ENCODE measurements at places on chromosomes 11 and 22. TPM values are rescaled to one million over a fixed set of nuclear protein-coding genes. Genes with fewer than 3 reads are reported as not detected.

DNA sequence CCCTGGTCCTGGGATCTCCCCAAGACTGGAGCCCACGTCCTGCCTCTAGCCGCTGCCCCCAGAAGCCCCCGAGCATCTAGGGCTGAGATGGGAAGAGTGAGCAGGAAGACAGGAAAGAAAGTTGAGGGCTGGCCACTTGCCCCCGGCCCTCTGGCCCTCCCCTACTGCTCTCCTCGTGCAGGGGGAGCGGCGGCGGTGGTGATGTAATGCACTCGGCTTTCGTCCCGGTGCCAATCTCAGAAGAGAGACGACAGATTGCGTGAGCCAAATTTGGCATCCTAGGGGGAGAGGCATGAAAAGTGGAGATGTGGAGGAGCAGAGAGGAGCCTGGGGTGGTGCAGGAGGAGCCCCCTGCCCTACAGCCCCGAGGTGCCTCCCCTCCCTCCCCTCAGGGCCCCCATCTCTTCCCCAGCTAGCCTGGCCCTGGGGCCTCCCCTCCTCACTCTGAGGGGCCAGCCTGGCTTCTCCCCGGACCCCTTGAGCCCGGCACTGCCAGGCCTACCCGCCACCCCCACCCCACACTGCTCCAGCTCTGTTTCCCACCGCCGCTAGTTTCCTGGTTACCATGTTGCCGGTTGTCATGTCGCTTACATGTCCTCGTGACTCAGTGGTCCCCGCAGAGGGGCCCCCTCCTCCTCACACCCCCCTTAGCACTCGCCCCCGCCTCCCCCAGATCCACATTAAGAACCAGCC, 2.5 kb downstream of the KCNJ4 start:
- H3K27me3 ChIP-seq, result peaks cover 92% of the 10 kb centered on the region
- DNase-seq, result no peak
- H3K27ac ChIP-seq, result no peak overlapping the region
- no peaks in the 10 kb centered on the region for H3K36me3 ChIP-seq
- H3K4me1 ChIP-seq, result no peaks in the 10 kb centered on the region

DNA sequence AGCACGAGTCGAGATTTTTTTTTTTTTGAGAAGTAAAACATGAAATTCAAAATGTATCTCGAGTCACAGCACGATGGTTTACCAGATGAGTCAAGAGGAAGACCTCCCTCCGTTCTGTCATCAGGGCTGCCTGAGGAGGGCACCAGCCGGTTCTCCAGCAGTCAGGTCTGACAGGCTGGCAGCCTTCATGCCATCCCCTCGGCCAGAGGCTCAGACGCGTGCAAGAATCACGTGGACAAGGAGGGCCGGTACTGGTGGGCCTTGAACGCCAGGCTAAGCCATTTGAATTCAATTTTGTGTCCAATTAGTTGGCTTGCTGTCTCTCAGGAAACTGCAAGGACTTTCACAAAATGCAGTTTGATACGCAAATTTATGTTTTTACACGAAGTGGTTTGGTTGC, 1412.2 kb downstream of the BRD1 start:
- no peak overlapping the region for H3K4me3 ChIP-seq
- H3K36me3 ChIP-seq, result no peaks in the 10 kb centered on the region
- DNase-seq, result no peak
- peaks cover 5% of the 10 kb centered on the region for H3K27me3 ChIP-seq
- H3K4me1 ChIP-seq, result no peaks in the 10 kb centered on the region

DNA sequence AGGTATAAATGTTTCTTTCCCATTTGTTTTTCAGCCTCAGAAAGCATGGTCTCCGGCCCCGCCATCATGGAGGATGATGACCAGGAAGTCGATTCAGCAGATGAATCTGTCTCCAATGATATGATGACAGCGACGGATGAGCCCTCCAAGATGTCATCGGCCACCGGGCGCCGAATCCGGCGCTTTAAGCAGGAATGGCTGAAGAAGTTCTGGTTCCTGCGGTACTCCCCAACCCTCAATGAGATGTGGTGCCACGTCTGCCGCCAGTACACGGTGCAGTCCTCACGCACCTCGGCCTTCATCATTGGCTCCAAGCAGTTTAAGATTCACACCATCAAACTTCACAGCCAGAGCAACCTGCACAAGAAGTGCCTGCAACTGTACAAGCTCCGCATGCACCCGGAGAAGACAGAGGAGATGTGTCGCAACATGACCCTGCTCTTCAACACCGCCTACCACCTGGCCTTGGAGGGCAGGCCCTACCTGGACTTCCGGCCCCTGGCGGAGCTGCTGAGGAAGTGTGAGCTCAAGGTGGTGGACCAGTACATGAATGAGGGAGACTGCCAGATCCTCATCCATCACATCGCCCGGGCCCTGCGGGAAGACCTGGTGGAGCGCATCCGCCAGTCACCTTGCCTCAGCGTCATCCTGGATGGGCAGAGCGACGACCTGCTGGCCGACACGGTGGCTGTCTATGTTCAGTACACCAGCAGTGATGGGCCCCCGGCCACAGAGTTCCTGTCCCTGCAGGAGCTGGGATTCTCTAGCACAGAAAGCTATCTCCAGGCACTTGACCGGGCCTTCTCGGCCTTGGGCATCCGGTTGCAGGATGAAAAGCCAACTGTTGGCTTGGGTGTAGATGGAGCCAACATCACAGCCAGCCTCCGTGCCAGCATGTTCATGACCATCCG, 59.9 kb downstream of the SYT13 start:
- no peak overlapping the region for H3K27ac ChIP-seq
- H3K4me1 ChIP-seq, result no peaks in the 10 kb centered on the region
- H3K36me3 ChIP-seq, result no peaks in the 10 kb centered on the region
- no peaks in the 10 kb centered on the region for H3K27me3 ChIP-seq
- DNase-seq, result no peak
- no peak overlapping the region for H3K4me3 ChIP-seq

DNA sequence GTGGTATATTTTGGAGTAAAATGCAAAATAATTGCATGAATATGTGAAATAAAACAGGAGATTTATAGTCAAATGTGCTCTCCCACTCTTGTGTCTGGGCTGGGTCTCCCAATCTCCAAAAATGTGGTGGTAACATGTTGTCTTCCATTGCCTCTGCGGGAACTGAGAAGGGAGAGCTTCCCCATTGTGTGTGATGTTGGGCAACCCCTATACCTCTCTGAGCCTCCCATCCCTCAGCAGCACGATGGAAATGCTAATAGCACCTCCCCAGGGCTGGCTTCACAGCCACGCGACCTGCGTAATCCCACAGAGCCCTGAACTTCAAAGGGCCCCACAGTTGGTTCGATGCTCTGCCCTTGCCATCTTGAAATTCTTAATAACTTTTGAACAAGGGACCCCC, 72.0 kb downstream of the TP53I11 start:
- H3K4me1 ChIP-seq, result no peaks in the 10 kb centered on the region
- peaks cover 6% of the 10 kb centered on the region for H3K27me3 ChIP-seq
- no peak overlapping the region for H3K27ac ChIP-seq
- H3K4me3 ChIP-seq, result no peak overlapping the region

DNA sequence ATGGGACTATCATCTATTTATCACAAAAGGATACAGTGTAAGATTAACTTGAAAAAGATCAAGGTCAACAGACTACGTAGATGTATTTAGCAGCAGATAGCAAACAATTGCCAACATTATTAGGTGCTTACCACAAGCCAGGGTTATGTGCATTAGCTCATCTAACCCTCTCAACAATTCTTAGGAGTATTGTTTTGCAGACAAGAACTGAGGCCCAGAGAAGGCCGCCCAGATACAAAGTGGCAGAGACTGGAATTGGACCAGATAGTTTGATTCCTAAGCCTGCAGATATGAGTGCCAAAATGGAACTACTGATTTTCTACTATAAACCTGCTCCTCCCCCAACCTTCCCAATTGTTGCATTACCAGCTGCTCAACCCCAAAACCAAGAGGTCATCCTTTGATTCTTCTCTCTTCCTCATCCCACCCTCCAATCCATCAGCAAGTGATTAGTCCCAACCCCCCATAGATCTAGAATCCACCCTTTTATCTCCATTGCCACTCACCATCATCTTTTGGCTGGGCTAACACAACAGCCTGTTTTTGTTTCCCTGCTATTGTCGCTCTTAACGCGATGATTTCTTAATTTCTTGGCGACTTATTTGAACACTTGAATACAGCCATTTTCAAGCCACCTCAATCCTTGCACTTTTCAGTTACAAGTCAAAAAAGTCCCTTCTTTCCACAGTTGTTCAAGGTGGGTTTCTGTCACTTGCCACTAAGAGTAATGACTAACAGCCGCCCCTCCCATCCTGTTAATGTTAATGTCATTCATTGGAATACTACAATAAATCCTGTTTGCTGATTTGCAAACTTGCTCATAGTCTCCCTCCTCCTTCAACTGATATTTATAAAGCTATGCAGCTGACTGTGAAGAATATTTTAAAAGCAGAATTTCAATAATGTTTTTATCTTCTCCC, 2.7 kb downstream of the TMEM123 start:
- DNase-seq, result no peak
- H3K36me3 ChIP-seq, result no peaks in the 10 kb centered on the region
- peak overlapping the region; percentile 24 for H3K27ac ChIP-seq

DNA sequence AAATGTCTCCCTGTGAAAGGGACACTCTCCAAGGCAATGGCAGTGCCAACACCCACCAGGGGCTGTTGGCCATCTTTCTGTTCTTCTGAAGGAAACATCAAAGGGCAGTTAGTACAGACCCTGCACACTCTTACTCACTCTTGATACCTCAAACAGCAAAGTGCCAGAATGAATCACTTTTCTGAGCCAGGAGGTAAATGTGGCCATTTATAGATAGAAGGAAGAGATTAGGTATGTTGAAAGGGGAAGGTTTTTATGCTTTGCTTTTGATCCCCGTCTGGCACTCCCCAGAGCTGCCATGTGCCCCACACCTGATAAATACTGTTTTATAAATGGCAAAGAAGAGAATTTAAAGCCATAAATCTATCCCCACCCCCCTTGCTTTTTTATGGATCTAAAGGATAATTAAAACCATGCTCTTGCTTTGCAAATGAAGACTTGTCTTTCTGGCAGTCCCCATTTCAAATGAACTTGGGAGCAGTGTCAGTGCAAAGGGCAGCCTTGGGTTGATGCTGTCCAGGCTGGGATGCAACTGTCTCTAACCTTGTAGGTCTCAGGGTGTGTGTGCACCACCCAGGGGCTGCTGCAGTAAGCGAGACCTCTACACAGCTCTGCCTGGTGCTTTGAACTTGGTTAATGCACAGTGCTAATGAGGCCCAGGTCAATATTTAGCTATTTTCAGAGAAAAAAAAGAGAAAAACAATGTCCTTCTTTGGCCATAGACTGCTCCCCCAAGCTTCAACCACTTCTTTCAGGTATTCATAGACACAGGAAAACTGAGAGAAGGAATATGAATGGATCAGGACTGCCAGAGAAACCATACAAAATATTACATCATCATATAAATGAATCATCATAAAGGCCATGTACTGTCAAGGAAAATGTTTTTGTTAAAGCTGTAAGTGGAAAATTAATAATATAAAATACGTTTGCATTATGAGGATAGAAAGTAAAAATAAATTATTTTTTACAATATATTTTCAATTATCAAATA, 207.5 kb downstream of the ETS1 start:
- no peaks in the 10 kb centered on the region for H3K4me1 ChIP-seq
- DNase-seq, result no peak
- H3K27ac ChIP-seq, result no peak overlapping the region
- no peak overlapping the region for H3K4me3 ChIP-seq
- no peaks in the 10 kb centered on the region for H3K36me3 ChIP-seq

DNA sequence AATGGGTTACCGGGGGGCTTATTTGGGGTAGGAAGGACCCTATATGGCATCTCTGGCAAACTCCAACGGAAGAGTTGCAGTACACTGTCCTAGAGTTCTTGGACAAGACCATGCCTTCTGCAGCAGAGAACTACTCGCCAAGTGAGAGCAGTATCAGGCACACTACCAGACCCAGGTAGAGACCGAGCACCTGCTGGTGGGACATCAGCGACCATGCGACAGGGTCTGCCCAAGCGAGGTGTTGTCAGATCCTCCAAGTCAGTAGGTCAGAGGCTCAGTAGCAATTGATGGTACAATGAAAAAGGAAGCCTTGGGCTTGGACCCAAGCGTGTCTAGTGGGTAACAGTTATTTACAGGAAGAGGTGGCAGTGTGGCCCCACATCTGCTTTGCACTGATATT, 3.1 kb upstream of the CHKB start:
- H3K27ac ChIP-seq, result no peak overlapping the region
- peaks cover 16% of the 10 kb centered on the region for H3K4me1 ChIP-seq
- DNase-seq, result no peak
- H3K27me3 ChIP-seq, result no peaks in the 10 kb centered on the region
- no peak overlapping the region for H3K4me3 ChIP-seq
- no peaks in the 10 kb centered on the region for H3K36me3 ChIP-seq

DNA sequence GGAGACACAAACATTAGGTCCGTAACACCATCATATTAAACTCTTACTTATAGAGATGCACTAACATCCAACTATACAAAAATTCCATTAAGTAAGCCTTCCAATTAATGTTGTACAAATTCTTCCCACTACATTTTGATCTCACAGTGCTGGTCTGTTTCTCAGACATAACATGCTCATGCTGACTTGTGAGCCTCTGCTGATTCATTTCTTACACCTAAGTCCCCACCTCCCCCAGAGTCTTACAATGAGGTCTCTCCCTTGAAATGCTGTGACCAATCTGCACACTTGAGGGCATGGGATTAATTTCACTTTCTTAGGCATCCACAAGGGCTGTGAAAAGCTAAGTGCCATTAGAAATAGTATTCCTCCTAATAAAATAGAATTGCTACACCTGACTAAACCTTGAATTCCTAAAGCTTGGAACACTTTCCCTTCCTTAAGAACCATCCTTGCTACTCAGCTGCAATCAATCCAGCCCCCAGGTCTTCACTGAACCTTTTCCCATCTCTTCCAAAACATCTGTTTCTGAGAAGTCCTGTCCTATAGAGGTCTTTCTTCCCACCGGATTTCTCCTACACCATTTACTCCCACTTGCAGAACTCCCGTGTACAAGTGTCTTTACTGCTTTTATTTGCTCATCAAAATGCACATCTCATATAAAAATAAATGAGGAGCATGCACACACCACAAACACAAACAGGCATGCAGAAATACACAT, 2.0 kb downstream of the HBG1 start:
- no peaks in the 10 kb centered on the region for H3K27me3 ChIP-seq
- no peak overlapping the region for H3K4me3 ChIP-seq
- no peaks in the 10 kb centered on the region for H3K36me3 ChIP-seq
- DNase-seq, result no peak
- H3K4me1 ChIP-seq, result no peaks in the 10 kb centered on the region
- H3K27ac ChIP-seq, result no peak overlapping the region

GRCh38 chr11:65398362-65398910, 12.0 kb downstream of the FRMD8 start:
- H3K27me3 ChIP-seq, result no peaks in the 10 kb centered on the region
- H3K4me3 ChIP-seq, result no peak overlapping the region
- peaks cover 17% of the 10 kb centered on the region for H3K36me3 ChIP-seq
- no peak overlapping the region for H3K27ac ChIP-seq
- no peak for DNase-seq

The NAT10 gene
- total RNA-seq, result 40.6 TPM

The DUSP8 gene
- 25.1 TPM for total RNA-seq

The GRAP2 gene
- 3.7 TPM for total RNA-seq

The APOA5 gene
- total RNA-seq, result not detected

The BID gene
- 21.1 TPM for total RNA-seq

All from transverse colon (tissue), 4 donors.